ENCODE measurements at places on chromosomes 5 and 9.

- DNase-seq = peak; percentile 21
Measured at GRCh38 chr9:135864447-135865049, 42.8 kb downstream of the CAMSAP1 start.

- DNase-seq = no peak
Measured at GRCh38 chr9:135607401-135608293, 31.7 kb downstream of the GLT6D1 start.

GRCh38 chr9:117265253-117265652, 149.6 kb downstream of the ASTN2 start:
- DNase-seq = no peak

DNA sequence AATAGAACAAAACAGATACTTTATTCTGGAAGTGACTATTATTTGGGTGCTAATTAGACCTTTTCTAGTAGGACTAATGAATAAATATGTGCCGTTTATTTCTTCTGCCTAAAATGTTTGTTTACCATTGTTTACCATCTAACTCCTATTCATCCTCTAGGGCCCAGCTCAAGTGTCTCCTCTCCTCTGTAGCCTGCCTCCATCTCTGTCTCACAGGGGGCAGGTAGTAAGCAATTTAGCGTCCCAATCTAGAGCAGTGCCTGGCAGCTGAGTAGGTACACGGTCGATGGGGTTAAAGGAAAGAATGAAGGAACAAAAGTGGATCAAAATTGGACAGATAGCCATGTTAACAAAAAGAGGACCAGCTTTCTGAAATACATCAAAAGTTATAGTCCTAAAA, 230.9 kb downstream of the SLF1 start:
- DNase-seq = no peak

GRCh38 chr5:141695627-141696215, 13.7 kb upstream of the ARAP3 start:
- peak; percentile 71 for DNase-seq

GRCh38 chr5:154191467-154192261, 1.1 kb downstream of the GALNT10 start:
- no peak for DNase-seq

GRCh38 chr9:127770583-127770904, 7.9 kb downstream of the SH2D3C start:
- DNase-seq = no peak

GRCh38 chr5:13664377-13664776, 280.1 kb downstream of the DNAH5 start:
- no peak for DNase-seq

- DNase-seq = no peak
Measured at GRCh38 chr9:95793924-95794828, 81.3 kb upstream of the ERCC6L2 start.

DNA sequence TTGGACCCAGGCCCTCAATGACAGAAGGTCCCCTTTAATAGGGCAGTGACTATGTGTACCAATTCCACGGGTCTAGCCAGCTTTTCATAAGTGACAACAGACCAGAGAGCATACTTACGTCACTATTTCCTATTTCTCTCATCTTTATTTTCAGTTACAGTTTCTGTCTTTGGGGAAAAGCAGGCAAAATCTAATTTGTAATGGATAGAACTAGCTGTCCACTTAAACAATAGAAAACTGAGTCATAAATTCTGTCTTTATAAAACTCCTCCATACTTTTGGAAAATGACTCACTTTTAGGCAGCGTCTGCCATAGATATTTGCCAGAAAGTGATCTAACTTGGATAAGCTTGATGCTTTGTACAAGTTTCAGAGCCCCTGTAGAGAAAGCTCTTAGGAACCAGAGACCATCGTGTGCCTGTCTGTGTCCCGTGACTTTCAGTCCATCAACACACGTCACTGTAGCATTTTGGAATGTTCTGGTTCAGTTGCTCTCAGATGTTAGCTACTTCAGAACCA, 101.9 kb downstream of the F2RL2 start:
- peak; percentile 40 for DNase-seq

DNA sequence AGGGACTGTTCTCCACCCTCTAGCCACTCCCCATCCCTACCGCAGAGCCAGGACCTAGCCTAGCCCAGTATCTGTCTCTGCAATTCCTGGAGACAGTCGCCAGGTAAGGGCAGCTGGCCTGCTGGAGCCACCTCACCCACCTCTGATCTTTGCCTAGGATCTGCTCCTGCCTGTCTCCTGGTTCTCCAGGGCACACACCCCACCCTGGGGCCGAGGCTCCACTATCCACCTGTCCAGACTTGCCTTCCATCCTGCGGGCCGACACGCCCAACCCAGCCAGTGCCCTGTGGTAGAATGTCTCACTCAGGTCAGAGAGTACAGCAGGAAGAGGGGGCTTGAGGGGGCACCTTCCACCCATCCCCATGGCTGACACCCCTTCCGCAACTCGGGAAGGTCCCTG, 15.7 kb upstream of the AQP7 start:
- DNase-seq = no peak

DNA sequence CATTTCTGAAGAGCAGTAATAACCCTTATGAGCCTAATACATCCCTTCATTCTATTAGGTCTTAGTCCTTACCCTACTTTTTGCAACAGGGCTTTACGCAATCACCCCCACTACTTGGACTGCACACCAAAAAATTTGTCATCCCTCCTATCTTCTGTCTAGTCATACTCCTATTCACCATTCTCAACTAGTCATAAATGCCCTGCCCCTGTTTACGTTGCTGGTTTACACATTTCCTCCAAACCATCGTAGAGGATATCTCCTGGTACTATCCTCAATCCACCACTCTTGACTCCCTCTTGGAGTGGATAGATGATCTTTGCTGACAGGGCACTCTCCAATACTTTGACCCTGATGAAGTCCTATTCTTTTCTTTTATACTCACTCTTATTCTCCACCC, 98.2 kb upstream of the CCNG1 start:
- DNase-seq = no peak

- DNase-seq = no peak
Measured at GRCh38 chr9:28471261-28471660, 898.0 kb upstream of the C9orf72 start.

- DNase-seq = no peak
Measured at GRCh38 chr5:148515460-148515859, 131.7 kb downstream of the FBXO38 start.

DNA sequence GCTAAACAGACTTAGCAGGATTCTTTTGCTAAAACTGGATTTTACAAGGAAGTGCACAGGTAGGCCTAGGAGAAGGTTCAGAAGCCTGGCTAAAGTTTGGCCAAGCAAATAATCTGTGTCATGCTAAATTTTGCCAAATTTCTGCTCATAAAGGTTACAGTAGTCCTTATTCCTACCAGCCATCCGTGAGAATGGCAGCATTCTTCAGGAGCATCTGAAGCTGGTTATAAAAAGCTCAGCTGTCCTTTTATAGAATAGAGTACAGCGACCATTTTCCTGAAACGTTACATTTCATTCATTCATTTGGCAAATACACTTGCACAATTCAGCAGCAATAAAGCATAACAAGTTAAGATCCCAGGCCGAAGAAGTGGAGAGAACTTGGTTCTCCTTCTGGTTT, 6.9 kb downstream of the GSN start:
- no peak for DNase-seq

DNA sequence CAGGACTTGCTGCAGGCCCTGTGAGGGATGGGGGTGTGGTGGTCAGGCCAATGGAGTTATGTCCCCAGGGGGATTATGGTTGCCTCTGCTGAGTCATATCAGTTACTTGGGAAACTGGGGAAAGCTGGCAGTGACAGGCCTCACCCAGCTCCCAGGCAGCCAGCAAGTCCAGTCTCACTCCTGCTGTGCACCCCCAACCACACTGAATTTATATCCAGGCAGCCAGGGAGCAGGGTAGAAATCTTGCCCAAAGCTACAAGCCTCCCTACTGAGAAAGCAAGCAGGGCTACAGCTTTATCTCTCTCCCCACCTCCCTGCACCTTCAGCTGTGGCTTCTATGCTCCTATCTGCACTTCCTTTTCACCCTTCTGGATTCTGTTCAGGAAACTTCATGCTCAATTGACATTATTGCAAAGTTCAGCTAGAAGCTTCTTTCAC, 2076.0 kb upstream of the CDH9 start:
- DNase-seq = no peak

- DNase-seq = no peak
Measured at GRCh38 chr5:140547508-140548299, at the start of gene EIF4EBP3. Gene EIF4EBP3 (plus strand): TSS chr5:140547662. CDS start chr5:140547738, 76 bp downstream.

- no peak for DNase-seq
Measured at GRCh38 chr9:124126648-124127646, 115.4 kb downstream of the LHX2 start.

- DNase-seq = no peak
Measured at GRCh38 chr5:1007681-1008450, 736 bp upstream of the NKD2 start.

GRCh38 chr5:60340965-60341471, 358.9 kb downstream of the DEPDC1B start:
- peak; percentile 90 for DNase-seq

DNA sequence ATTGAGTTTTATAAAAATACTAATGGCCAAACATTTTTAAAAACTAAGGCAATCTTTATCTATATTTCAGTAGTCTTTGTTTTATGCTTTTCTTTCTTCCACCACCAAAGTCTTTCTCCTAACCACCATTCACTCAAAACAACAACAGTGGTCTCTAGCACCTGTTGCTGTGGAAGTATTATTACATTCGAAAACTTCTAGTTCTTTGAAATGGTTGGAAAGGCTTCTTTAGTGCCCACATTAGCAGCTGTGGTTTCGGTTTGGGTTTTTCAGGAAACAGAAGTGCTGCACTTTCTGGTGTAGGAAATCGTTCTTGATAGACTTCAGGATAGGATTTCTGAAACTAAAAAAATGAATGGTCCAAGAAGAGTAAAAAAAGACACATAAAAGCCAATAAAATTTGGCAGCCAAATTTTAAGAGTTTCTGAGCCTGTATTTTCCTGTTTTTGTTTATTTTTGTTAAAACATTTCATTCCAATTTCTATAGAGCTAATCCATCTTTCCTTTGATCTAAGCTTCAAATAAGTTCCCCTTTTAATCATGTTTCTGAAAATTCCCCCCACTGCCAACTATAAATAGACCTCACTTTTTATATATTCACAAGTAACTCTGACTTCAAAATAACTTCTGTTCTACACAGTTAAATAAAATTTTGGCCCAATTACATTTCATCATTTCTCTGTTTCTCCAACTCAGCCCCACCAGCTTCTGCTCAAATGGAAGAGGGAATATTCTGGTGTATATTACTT, 102.2 kb downstream of the DEPDC1B start:
- DNase-seq = no peak

- DNase-seq = no peak
Measured at GRCh38 chr9:94108584-94108983, 24.3 kb downstream of the PTPDC1 start.

DNA sequence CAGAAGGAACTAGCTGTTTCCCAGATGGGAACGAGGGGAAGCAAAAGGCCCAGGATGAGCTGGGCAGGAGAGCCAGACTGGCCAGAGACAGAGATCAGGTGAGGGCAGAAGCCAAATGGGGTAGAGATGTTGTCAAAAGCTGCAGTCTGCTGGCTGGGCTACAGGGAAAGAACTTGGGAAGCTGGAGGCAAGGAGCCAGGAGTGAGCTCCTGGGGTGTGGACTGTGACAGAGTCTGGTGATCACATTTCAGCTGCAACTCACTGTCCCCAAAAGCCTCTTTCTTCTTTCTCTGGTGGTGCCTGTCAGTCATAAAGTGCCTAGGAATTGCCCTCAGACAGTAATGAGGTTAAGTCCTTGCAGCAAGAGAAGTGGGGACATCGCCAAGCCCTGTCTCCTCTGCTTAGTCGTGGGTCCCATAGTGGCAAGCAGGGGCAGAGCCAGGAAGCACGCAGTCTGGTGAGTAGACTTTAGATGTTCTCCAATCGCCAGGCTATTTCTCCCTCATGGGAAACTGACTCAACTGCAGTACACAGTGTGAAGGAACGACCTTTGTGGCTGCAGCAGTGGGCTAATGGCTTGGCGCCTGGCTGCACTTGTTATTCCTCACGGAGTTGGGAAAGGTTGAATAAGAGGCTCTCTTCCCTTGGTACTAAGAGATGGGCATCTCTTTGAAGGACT, 2.5 kb upstream of the FSD1L start:
- no peak for DNase-seq

DNA sequence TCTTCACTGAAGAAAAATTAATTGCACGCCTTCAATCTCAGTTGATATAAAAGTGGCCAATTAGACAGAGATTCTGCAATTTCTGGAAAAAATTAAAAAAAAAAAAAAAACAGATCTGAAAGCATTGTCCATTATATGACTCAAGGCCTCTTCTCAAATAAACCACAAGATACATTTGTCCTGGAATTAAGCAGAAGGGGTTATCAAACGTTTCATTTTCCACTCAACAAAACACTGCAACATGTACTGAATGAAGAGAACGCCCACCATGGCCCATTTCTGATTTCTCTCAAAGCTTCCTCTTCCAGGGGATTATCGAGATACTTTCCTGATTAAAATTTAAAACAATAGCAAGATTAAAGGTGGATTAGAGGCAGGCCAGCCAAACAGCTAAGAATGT, 5.8 kb upstream of the PAPPA start:
- no peak for DNase-seq

DNA sequence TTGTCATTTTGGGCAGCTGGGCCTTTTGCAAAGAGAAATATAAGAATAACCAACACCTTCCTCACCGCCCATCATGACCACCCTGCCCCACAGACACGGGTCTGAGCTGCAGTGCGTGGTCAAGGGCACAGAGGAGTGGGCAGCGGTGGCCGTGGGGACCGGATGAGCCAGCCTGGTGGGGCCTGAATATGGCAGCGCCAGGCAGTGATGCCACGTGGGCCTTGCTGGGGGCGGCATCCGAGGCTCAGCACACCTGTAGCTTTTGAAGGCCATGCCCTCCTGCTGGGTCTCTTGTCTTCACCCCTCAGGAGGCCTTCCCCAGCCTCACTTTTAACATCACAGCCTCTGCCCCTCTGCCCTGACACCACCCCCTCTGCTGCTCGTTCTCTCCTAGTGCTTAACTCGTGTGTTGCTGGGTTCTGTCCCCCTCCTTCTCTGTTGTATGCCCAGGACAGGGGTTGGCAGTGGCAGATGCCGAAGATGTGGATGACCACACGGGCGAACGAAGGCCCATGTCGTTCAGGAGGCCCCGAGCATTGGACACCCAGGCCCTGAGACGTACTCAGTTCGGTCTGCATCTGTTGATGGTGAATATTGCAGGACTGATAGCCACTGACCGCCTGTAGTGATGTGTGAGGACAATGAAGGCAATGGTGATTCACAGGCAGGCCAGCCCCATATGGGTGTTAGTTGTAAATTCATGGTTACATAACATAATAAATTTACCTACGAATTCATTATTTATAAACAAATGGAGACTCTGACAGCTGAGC, 46.0 kb downstream of the AHRR start:
- no peak for DNase-seq

DNA sequence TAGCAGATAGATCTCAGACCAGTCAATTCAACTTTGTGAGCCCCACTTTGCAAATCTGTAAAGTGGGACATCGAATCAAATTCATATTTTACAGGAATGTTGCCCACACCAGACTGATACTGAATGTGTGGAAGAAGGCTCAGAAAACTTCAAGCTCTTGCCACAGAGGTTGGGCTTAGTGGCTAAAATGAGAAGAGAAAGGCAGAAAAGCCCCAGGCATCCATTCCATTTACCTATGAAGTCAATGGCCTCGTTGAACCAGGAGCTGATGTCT, 1.7 kb downstream of the DUSP1 start:
- DNase-seq = no peak
